ENCODE measurements at places on chromosomes 5 and 9.
A peak's percentile ranks its signal among the peaks of the same experiment; 100 is the strongest.

GRCh38 chr5:68848091-68848490 lies 245.7 kb upstream of the SLC30A5 start:
- DNase-seq, result no peak

DNA sequence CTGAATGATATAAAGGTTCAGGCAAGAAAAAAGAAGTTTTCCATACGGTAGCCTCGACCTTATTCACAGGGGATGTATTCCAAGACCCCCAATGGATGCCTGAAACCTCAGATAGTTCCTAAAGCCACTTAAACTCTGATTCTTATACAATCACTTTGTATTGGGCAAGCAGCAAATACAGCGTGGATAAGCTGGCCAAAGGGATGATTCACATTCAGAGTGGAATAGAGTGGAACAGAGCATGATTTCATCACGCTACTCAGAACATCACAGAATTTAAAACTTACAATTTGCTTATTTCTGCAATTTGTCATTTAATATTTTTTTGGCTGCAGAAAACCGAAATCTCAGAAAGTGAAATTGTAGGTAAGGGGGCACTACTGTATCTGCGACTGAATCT lies 40.5 kb upstream of the CDH18 start:
- DNase-seq, result no peak

DNA sequence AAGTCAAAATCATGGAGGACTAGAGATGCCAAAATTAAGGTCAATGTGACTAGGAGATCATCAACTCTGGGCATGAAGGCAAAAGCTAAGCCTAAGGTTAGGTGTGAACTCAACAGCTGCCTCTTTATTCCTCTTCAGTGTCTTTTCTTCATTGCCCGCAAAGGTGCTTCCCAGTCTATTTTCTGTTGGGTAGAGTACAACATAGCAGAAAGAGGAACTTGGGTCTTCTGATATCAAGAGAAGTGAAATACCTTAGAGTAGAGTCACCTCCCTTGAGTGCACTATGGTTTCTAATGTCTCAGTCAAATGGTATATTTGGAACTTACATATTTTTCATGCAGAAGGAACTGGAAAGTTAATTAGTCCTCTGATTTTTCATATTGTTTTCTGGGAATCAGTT lies 122.5 kb upstream of the GRIN3A start:
- DNase-seq, result no peak

DNA sequence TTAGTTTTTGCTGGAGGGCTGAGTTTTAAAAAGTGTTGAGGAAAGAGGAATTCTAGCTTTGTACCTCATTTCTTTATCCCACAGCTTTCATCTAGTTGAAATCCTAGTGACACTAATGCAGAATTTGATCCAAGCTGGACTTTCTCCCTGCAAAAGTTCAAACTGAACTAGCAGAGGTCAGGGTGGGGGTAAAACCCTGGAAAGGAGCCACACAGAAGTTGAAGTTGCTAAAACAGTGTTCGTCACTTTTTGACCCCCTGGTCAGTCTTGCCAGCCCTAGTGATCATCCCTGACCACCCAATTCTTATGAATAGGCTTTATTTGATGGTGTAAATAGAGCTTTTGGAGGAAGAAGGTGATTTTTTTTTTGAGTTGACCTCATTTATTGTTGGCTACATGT lies 390.4 kb downstream of the TMEM38B start:
- DNase-seq, result no peak

DNA sequence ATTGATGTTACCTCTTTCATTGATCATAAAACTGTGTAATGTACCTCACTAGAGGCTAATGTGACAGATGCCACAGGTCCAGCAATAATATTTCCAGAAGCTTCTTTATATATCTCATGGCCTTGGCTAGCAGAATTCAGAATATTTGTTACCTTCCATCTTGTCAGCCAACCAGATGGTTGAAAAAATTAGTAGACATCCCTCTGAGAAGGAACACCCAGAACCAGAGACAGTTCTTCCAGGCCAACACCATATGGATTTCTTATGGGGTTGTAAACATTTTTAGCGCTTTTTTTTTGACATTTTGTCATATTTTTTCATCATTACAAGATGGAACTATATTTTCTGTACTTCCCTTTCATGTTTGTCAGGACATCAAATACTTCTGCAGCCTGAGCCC lies 278.7 kb upstream of the KLF9 start:
- no peak for DNase-seq

GRCh38 chr9:69573651-69574050 lies 98.5 kb downstream of the APBA1 start:
- DNase-seq, result no peak

DNA sequence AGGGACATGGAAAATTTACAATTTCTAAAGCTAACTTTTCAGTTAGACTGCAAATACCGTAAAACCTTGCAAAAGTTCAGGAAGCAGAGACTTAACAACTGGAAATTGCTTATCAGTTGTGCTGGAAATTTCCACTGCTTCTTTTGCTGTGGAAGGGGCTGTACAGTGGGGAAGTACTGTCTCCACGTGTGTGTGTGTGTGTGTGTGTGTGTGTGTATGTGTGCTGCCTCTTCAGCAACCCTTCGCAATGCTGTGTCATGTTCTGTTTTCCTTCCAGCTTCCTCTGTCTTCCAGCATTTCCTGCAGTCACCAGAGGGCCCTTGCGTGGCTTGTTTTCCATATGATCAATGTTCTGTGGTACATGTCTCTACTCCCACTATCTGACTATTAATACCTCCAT lies 87.5 kb upstream of the RANBP3L start:
- DNase-seq, result no peak

DNA sequence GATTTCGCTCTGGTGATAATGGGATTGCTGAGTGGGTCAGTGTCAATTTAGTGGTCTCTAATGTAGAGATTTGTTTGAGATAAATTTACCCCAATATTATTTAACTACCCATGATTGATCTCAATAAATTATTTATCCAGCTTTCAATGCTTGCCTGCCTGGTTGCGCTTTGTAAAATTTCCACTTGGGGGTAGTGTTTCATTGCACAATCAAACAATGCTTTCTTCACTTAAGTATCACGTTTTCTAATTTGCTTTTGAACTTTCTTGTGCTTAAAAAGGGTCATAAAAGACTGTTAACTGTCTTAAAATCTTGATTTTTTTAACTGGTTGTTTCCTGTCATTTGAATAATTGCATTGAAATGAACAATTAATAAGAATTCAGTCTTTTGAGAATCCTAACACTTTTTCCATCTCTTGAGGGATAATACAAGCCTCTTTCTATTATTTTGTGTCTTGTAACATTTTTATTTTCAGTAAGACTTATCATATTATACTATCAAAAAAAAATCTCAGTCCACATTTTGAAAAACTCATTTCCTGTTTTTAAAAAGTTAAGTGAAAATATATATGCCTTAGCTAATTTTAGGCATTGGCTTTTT lies 18.7 kb downstream of the HSD17B4 start:
- no peak for DNase-seq

- DNase-seq, result no peak
Measured at GRCh38 chr9:92723801-92724323, 40.8 kb downstream of the BICD2 start.

GRCh38 chr5:115246361-115246991 lies 16.2 kb downstream of the PGGT1B start:
- peak; percentile 45 for DNase-seq

- DNase-seq, result no peak
Measured at GRCh38 chr5:131068893-131069643, 96.0 kb downstream of the HINT1 start.

All from NCI-H446 treated with DMSO at 0.1 percent for 48 hours (cell line).